ENCODE measurements at places on chromosomes 5 and 9.

- DNase-seq = no peak
Measured at GRCh38 chr5:172090976-172091547, 84.6 kb upstream of the FBXW11 start.

- DNase-seq = no peak
Measured at GRCh38 chr9:116030517-116030916, 123.1 kb upstream of the PAPPA start.

GRCh38 chr5:15690611-15691010 is 190.6 kb downstream of the FBXL7 start:
- DNase-seq = no peak

- DNase-seq = no peak
Measured at GRCh38 chr5:162382839-162383238, 315.3 kb downstream of the GABRG2 start.

- no peak for DNase-seq
Measured at GRCh38 chr9:137075275-137075775, 2.0 kb upstream of the UAP1L1 start.

DNA sequence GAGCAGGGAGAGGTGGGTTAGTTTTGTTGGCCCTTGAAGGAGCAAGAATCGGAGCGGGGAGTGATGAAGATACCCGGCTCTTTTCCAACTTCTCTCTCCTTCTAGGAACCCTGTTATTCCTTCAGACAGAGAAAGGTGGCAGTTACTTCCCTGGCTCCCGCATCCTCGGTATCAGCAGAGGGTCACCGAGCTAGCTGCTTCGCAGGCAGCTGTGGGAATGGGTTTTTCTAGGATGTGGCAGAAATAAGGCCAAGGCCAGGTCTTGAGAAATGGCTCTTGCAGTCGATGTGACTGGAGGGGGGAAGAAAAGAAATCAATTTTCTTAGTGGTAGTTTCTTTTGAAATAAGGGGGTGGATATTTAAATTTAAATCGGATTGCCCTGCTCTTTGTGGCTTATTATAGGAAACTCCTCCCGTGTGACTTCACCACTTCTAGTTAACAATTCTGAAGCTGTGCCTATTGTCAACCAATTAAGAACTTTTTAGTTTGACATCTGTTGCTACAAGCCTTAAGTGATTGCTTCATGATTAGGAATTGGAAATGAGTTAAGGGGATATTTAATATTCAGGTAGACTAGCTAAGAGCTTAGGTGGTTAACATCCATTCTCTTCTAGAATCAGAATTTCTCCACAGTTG is 1.4 kb downstream of the SAP30L start:
- no peak for DNase-seq

DNA sequence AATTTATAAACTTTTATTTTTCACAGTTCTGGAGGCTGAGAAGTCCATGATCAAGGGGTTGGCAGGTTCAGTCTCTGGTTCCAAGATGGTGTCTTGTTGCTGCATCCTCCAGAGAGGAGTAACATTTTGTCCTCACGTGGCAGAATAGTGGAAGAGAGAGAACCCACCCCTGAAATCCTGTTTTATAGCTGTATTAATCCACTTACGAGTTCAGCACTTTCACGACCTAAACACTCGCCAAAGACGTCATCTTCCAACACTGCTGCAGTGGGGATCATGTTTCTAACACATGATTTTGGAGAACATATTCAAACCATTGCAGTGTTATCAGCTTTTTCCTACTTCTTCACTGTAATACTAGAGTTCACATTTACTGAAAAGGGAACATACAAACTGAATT is 233.0 kb upstream of the ATP10B start:
- DNase-seq = no peak

GRCh38 chr9:73714294-73714693 is 562.6 kb downstream of the ANXA1 start:
- no peak for DNase-seq

GRCh38 chr5:134937526-134937925 is 30.2 kb upstream of the CATSPER3 start:
- DNase-seq = no peak

- no peak for DNase-seq
Measured at GRCh38 chr5:6727231-6727630, 14.0 kb downstream of the TENT4A start.

GRCh38 chr9:97772145-97772544 is 75.0 kb upstream of the XPA start:
- DNase-seq = no peak

- DNase-seq = peak; percentile 10
Measured at GRCh38 chr5:135560858-135561257, 17.9 kb downstream of the CXCL14 start.

- no peak for DNase-seq
Measured at GRCh38 chr9:115198001-115198400, 80.0 kb upstream of the TNC start.

- DNase-seq = no peak
Measured at GRCh38 chr9:114501796-114502682, 3.2 kb downstream of the WHRN start.

- DNase-seq = no peak
Measured at GRCh38 chr9:22111176-22111953, 102.3 kb upstream of the CDKN2B start.

GRCh38 chr9:92535940-92536850 is at the start of gene ECM2:
ECM2 (minus strand) TSS chr9:92535990; CDS start chr9:92522866, 13,124 bp downstream.
- DNase-seq = no peak

- no peak for DNase-seq
Measured at GRCh38 chr5:159877016-159877415, 39.3 kb upstream of the ADRA1B start.

DNA sequence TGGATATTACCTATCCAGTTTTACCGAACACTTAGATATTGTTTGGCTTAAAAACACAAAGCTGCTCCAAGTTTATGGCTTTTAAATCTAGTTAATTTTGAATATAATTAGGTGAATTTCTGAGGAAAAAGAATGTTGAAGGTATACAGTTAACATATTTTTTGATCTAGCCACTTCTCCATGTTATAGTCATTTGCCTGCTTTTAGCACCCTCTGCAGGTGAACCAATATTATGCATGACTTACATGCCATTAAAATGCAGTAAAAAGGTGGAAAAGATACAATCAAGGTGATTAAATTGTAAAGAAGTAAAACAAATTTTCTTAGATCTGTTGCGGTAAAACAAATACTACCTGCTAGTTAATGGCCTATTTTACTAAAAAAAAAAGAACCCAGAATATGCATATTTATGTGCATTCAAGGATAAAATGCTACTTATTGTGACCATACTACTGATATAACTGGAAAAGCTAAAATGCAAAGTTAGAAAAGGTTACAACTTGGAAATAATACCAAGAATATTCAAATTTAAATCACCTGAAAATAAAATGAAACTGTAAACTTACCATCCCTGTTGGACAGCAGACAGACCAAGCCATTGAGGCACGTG is 132.1 kb downstream of the AP3B1 start:
- DNase-seq = no peak

DNA sequence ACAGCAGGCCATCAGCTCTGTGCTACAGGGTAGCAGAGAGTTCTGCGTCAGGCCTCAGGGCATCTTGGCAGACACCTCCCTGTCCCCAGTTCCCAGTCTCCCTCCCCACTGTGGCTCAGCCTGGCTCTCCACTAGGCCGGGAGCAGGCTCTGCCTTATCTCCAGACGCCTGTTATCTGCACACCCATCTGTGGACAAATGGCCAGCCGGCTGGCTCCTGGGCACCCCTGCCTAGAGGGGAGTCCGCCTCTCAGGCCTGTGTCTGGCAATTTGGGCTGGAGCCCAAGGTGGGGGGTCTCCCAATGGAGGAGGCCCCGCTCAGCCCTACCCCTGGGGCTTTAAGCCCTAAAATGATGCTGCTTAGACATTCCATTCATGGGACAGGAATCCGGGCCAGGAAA is 39.2 kb upstream of the HAND1 start:
- no peak for DNase-seq

DNA sequence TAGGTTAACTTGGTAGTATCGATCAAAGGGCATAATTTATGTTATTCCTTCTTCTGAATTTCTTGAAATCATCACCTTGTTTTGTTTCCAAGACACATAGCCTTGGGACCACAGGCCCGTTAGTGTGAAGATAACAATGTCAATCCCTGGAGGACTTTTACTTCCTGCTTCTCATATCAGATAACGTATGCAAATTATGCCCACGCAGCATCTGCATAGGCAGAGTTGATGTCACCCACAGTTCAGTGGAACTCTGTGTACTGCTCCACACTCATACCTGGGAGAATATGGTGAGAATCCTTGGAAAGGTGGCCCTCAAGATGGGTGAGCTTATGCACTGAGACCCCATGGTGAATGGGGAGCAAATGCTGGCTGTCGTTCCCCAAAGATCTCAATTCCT is 95.0 kb downstream of the CFAP90 start:
- DNase-seq = no peak

DNA sequence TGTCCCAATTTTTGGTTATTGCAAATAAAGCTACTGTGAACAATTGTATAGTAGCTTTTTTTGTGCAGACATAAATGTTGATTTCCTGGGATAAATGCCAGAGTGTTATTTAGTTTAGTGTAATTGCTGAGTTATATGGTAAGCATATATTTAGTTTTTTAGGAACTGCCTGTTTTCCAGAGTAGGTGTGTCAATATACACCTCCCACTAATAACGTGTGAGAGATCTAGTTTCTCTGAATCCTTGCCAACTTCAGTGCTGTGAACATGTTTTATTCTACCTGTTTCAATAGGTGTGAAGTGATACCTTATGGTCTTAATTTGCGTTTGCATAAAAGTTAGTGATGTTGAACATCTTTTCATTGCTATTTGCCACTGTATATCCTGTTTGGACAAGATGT is 9.1 kb upstream of the OR2S2 start:
- DNase-seq = no peak

DNA sequence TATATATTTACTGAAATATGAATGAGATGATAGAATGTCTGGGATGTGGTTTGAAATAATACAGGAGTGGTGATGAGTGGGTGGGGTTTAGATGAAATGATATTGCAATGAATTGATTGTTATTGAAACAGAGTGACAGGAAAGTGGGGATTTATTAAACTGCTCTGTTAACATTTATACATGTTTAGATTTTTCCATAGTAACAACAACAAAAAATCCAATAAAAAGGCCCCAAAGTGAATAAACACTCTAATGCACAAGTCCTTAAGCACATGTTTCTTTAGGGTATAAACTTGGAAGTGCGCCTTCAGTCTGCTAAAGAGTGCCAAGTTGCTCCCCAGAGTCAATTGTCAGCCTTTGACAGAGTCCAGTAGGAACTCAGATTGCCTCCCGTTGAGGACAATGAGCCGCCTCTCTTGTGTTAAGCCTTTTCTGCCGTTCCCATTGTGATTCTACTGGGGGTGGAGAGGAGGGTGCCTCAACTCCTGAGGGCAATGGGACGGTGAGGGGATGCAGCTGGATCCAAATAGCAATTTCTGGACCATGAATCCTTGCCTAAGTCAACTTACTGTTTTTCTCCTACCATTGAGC is 112.3 kb downstream of the SLC28A3 start:
- no peak for DNase-seq

DNA sequence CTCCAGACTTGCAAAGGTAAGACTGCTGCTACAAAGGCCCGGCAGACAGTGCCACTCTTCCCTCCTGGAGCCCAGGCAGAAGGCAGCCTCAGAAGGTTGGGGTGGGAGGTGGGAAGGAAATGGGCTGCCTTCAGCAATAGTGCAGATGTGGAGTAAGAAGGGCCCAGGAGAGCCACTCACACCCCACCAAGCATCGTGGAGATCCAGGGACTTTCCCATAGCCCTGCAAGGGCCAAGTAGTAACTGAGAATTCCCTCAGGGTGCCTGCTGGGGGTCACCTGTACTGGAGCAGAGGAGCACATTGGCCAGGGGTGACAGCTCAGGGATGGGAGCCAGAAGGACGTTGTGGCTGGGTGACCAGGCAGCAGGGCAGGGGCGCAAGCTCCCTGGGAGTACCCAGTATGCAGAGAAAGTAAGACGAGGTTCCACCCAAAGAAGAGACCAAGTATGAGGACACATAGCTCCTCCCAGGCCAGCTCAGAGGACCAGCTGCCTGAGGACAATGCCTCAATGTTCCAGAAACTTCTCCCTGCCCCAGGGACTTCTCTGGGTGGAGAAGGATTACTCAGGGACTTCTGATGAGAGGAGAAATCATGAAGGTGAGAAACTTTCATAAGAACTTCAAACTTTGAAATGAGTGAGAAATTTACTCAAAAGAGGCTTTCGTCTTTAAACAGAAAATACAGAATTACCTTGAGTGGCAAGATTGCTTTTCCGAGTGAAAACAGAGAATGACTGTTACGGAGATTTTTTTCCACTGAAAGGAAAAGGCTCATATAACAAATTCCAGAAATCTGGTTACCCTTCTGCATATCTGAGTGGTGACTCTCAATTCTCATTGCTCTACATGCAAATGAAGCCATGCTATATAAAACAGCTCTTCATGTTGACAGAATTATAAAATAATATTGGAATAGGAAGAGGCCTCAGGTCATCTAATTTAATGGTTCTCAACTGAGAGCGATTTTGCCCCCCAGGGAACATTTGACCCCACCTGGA is 87.9 kb upstream of the TRIO start:
- DNase-seq = no peak

- no peak for DNase-seq
Measured at GRCh38 chr9:88998503-88998902, 7.2 kb downstream of the S1PR3 start.

GRCh38 chr5:104344809-104345208 is 782.2 kb upstream of the NUDT12 start:
- no peak for DNase-seq

GRCh38 chr5:80622756-80623155 is 31.7 kb upstream of the MSH3 start:
- no peak for DNase-seq

GRCh38 chr5:93279296-93279963 is 301.6 kb downstream of the NR2F1-AS1 start:
- no peak for DNase-seq

GRCh38 chr9:116546711-116547581 is 140.2 kb upstream of the TRIM32 start:
- no peak for DNase-seq

- DNase-seq = no peak
Measured at GRCh38 chr5:135829179-135829578, 5.3 kb upstream of the SLC25A48 start.

DNA sequence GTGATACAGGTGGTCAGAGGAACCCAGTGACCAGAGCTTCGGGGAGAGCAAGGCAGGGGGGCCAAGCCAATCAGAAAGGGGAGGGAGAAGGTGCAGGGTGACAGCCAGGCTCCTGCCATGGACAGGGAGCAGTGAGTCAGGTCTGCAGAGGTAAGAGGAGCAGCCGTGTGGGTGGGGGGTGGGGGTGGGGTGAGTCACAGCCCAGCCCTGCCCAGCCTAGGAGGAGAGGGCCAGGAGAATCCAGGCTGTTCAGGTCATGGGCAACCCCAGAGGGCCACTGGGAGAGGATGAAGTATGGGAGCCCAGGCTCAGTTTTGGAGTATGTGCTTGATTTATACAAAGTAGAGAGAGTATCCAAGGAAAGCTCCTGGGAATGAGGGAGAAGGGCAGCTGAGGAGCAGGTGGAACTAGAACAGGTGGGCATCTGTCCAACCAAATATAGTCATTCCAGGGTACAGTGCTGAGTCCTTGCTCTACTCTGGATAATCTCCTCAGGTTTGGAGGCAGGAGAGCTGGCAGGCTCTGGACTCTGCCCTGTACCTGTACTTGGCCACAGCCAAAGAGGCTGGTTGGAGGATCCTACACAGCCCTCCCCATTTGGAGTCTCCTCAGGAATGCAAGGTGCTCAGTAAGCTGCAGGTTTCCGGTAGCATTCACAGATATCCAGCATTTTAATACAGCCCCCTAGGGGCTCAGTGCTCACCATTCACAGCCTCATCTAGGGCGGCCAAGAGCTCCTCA is 1.6 kb downstream of the HBEGF start:
- no peak for DNase-seq
